ENCODE measurements at places on chromosomes 13 and 19.

GRCh38 chr13:33087790-33088189, 71.6 kb downstream of the KL start:
- no peak for DNase-seq

DNA sequence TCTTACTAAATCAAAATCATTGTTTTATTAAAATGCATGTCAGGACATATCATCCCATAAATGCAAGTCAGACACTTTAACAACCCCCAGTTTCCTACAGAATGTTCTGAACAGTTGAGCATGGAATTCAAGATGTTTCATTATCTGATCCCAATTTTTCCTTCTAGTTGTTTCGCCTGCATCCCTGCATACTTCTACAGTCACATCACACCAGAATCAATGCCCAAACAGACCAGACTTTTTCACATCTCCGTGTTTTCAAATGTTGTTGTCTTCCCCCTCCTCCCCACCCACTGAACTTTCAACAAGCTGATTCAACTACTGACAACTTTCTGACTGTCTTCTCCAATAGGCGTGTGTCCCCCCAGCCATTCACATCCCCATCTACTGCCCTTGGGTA, 48.6 kb downstream of the LHFPL6 start:
- no peak for DNase-seq

DNA sequence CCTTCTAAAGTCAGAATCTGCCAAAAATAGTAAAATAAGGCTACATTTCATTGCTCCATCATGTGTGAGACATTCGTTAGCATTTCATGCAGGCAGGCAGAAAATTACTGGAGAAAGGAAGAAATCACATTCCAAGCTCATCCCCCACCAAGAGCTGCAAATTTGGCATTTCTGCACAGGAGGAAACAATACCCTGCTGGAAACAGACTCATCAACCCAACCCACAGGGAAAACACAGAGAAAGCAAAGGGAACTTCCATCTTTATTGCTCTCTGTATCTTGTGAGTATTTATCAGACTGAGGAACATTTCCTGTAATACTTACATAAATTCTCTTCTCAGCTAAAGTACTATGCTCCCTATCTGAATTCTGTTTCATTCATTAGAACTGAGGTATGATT, 95.7 kb downstream of the KCTD12 start:
- DNase-seq: no peak

DNA sequence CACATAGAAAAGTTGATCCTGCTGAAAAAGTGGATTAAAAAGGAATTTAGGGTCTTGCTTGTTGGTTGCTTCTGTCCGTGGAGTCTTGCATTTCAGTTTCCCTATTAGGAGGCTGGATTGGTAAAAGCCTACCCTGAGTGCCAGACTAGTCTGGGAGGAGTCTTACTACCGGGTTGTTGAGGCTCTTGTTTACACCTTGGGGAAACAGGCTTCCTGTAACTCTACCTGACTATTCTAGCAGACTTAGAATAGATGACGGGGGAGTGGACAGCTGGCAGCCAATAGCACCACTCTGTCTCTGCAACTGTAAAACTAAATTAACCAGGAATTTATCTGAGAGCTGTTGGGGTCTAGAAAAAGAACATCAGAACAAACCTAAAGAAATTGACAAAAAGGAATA, 11.3 kb upstream of the MPHOSPH8 start:
- no peak for DNase-seq

DNA sequence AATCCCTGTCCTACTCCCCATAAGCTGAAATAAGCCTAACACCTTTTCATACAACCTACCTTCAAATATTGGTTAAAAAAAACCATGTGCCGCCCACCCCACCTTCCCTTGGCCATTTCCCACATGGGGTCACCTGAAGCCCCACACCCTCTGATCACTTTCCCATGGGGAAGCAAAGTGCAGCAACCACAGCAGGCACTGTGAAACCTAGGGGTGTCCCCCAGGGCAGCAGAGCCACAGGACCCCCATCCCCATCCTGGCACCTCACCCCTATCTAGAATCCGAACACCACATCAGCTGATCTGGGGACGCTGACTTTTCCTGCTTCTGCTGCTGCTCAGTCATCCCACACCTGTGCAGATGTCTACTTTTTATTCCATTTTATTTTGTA, 19.9 kb downstream of the CEACAM21 start:
- DNase-seq: no peak

DNA sequence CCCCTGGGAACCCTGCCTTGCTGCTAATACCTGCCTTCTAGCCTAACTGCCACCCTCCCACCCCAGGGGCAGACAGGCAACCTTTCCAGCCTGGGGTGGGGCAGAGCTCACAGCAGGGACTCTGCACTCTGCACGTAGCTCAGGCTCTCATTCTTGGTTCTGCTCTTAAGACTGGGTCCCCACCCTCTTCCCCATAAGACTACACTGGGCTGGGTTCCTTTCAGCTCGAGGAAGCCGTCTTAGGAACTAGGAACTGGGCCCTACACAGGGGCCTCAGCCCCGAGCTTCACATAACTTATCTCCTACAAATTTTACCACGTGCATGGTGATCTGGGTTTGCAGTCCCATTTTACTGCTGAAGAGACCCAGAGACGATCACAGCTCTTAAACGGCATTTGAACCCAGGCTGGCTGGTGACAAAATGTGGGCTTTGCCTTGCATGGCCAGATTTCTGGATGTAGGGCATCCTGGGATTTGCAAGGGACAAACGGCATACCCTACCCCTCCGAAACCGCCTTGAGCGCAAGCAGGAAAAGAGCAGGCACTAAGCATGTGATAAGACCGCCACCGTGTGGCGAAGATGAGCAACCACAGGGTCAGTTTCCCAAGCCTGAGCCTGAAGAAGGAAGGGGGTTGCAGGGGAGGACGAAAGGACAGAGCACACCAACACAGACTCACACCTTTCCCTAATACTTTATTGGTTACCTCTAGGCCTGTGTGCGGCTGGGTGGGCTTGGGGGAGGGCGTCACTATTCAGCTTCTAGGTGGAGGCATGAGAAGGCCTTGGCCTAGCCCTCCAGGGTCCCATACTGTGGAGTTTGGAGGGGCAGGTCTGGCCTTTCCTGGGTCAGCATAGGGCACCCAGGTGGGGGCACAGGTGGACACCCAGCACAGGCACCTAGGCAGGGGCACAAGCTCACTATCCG, 5.1 kb downstream of the JUNB start:
- peak; percentile 89 for DNase-seq

GRCh38 chr13:39810091-39810877, 154.8 kb downstream of the COG6 start:
- DNase-seq: no peak

DNA sequence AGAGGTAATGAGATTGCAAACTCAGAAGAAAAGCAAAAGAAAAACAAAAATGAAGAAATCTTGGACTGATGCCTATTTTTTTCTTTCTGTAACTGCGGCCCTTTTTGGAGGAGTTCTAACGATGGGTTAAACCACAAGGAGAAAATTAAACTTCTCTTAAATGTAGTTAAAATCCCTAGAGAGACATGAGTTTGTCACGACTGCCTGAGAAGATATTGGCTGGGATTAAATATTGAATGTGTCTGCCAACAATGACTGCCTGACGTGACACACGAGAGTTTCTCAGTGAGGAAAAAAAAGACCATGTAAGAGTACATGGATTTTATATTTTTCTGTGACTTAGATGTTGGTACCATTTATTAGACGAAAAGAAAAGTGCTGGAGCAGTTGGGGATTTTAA, 1013.4 kb downstream of the PCDH9 start:
- DNase-seq: no peak

- DNase-seq: no peak
Observed at GRCh38 chr19:23310729-23311211, 60.6 kb upstream of the ZNF724 start.

- peak; percentile 97 for DNase-seq
Observed at GRCh38 chr19:48738557-48739403, 1.6 kb downstream of the RASIP1 start.

- DNase-seq: no peak
Observed at GRCh38 chr19:55258476-55258827, 365 bp downstream of the PPP6R1 start.

GRCh38 chr13:105463011-105463501, 1072.4 kb downstream of the EFNB2 start:
- no peak for DNase-seq

DNA sequence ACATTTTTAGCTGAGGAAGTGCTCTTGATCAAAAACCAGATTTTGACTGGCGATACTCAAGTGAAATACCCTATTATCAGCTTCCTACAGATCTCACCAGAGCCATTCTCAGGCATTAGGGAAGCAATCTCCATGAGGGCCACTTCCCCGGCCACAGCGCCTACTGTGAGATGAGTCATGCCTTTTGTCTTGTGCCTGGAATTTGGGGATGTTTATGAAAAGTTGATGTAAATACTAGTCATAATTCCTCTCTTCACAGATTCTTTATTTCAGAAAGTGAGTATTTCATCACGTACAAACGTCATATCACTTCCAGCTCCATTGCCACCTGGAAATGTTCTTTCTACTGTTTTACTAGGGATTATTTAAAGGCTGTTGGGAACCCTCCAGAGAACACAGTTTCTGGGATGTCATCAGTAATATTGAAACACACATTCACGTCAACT, 25.3 kb upstream of the SLC46A3 start:
- no peak for DNase-seq
